Suprapubic skin (tissue), 4 donors: ENCODE measurements at places on chromosomes 5 and 9. TPM values are rescaled to one million over a fixed set of nuclear protein-coding genes. Genes with fewer than 3 reads are reported as not detected.

SIT1 gene
- total RNA-seq: 2.9 TPM

IFNA13 gene
- not detected for total RNA-seq

DNA sequence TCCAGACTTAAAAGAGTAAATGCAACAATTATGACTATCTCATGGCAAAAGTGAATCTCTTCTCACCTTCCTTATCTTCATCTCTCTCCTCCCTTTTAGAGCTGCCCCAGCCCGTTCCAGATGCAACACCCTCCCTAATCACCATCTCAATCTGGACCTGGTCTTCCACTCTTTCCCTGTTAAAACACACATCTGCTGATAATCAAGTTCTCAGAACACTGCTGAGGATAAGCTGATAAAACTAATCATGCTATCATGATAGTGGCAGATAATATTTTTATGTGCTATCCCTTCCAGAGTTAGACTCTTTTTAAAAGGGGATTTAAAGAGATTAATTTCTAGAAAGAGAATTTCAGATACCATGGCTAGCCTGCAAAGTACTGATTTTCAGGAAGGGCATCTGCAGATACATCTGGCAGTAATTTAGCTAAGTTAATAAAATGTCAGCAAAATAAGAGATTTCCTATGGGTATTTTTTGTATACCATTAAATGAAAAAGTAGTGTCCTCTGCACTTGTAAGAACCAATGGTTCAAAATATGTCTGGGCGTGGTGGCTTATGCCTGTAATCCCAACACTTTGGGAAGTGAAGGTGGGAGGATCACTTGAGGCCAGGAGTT, 17.2 kb downstream of the SGTB start:
- no peak for DNase-seq

GRCh38 chr5:18888821-18889220, 1099.2 kb downstream of the CDH18 start:
- no peak for DNase-seq

DNA sequence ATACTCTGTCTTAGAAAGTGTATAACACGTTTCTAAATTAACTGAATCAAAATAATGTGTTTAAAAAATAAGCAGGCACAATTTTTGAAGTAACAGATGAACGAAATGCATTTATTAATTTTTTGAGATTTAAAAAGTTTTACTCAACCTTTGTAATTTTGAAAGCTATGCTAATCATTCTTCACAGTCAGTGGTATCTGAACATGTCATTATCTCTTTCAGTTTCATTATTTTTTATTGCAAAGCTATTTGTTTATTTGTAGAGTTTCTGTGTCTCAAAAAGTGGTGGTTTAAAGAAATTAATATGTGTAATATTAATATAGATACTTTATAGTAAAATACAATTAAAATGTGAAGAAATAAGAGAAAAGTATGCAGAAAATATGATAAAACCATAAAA, 11.2 kb downstream of the CHSY3 start:
- no peak for DNase-seq

DNA sequence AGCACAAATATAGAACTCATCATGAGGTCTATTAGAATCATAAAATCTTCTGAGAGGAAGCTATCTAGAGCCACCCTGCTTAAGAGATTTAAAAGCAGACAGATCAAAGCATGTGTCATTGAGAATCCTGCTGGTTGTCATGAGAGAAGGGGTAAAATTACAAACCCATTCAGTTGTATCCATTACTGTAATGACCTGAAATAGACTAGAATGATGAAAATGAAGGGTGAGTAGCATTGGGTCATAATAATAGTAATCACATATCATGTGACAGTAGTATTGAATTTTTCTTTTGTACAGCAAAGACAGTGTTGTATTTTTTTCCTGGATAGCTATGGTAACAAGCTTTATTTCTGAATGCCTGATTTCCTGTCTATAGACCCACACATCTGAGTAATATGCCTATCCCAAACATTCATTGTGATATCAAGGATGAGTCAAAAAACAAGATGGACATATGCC, 149.0 kb downstream of the PDE4D start:
- DNase-seq: no peak

- DNase-seq: no peak
Measured at GRCh38 chr5:79510638-79511037, 3.3 kb downstream of the HOMER1 start.

DNA sequence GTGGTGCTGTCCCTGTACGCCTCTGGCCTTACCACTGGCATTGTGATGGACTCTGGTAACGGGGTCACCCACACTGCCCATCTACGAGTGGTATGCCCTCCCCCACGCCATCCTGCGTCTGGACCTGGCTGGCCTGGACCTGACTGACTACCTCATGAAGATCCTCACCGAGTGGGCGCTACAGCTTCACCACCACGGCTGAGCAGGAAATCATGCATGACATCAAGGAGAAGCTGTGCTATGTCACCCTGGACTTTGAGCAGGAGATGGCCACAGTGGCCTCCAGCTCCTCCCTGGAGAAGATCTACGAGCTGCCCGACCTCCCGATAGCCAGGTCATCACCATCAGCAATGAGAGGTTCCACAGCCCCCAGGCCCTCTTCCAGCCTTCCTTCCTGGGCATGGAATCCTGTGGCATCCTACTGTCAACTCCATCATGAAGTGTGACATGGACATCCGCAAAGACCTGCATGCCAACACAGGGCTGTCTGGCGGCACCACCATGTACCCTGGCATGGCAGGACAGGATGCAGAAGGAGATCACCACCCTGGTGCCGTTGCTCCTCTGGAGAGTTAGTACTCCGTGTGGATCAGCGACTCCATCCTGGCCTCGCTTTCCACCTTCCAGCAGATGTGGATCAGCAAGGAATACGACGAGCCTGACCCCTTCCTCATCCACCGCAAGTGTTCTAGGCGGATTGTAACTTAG, 434.2 kb upstream of the RGMB start:
- no peak for DNase-seq

GRCh38 chr5:172506251-172506650, 51.9 kb upstream of the SH3PXD2B start:
- peak; percentile 23 for DNase-seq

DNA sequence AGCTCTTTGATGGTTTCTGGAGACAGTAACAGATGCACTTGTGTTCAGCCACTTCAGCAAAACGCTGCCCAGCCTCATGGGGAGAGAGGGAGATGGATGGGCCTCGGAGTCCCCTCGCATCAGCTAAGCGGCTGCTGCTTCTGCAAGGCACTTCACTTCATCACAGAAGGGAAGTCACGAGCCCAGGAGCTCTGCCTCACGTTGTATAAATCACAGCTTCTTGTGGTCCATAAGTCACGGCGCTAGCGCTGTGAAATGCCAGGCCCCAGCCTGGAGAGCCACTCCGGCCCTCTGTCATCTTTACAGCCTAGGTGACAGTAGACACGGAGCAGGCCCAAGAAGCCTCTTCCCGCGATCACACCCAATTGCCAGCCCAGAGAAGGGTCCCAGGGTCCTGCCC, 23.4 kb downstream of the DBH start:
- no peak for DNase-seq

GRCh38 chr9:138011951-138012500, 134.4 kb downstream of the CACNA1B start:
- no peak for DNase-seq

DNA sequence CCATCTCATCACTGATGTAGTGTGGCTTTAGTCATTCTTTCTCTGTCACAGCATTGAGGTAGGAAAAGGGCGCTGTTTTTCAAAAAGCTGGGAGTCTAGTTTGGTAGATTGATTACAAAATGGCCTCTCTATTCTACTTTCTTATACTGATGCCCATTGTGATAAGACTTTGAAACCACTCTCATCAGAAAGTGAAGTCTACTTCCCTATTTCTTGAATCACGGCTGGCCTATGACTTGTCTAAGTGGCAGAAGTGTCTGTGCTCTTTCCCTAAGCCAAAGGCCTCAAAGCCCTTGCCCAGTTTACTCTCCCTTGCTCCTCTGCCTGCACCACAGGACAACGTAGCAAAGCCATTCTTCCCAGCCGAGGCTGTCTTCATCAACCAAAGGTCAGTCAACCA, 83.0 kb upstream of the IL33 start:
- DNase-seq: no peak

GRCh38 chr9:117825609-117826347, 121.6 kb downstream of the TLR4 start:
- no peak for DNase-seq

GRCh38 chr9:117116084-117116483, 298.8 kb downstream of the ASTN2 start:
- no peak for DNase-seq

GRCh38 chr9:113770396-113770795, 105.7 kb upstream of the ZNF618 start:
- DNase-seq: no peak

DNA sequence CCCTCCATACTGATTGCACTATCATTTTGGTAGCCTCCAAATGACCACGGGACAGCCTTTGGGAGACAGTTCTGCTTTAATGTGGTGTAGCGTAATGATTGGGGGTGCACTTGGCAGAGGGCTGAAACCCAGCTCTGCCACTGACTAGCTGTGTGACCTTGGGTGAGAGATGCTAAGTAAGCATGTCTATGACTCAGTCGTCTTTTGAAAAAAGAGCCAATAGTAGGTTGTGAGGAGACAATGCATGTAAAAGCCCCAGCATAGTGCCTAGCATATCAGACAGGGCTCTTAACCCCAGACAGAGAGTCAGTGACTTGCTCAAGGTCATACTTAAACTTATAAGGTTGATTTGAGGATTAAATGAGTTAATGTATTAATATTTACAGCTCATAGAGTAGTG, 18.0 kb upstream of the CXCL14 start:
- DNase-seq: no peak

DNA sequence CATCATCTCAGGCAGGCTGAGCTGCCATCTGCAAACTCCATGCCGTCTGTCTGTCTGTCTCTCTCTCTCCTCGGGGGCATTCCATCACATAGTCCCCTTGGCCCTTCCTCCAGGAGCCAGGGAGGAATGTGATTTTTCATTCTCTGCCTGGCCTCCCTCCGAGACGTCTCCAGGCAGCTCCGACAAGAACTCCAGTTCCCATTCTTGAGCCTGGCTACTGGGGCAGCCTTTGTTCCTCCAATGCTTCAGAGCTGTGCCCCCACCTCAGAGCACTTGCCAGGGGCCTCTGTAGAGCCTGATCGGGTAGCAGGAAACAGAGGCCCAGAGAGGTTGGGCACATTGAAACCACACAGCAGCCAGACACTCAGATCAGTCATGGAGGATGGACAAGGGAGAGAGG, 74.0 kb downstream of the COL27A1 start:
- no peak for DNase-seq

- DNase-seq: no peak
Measured at GRCh38 chr9:112863746-112864145, 26.9 kb downstream of the SLC46A2 start.

DNA sequence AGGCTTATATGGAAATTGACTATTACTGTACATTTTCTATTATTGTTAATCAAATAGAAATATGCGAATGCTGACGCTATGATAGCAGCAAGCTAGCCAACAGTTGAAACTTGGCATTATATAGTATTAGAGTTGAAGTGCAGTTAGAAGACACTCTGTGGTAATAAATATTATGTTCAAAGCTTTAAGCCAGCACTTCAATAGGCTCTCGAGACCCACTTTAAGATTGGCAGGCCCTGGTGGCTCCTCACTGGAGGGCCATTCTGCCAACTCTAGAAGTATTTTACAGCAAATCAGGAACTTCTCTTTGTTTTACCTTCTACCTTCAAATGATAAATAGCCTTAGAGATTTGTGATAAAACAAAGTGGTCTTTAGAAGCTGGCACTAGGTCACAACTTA, 2029.0 kb upstream of the WWC1 start:
- no peak for DNase-seq

DNA sequence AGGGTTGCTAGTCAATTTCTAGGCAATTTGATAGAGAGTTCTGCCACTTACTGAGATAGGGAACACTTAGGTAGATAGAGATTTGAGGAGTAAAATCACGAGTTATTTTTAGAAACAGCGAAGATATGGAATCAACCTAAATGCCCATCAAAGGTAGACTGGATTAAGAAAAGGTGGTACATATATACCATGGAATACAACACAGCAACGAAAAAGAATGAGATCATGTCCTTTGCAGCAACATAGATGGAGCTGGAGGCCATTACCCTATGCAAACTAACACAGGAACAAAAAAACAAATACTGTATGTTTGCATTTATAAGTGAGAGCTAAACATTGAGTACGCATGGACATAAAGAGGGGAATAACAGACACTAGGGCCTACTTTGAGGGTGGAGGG, 9.7 kb downstream of the ELL2 start:
- DNase-seq: no peak

DNA sequence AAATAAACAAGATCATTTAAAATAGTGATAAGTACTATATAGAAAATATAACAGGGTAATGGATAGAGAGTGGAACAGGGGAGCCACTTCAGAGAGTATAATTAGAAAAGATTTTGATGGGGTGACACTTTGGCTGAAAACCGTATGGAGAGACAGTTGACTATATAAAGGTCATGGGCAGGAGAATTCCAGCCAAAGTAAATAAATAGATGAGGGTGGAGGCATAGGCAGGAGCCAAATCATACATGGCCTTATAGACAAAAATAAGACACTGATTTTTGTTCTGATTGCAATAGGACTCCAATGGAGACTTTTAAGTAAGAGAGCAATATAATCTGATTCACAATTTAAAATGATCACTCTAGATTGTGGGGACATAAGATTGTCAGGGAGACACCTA, 37.5 kb upstream of the NUDT12 start:
- DNase-seq: no peak

DNA sequence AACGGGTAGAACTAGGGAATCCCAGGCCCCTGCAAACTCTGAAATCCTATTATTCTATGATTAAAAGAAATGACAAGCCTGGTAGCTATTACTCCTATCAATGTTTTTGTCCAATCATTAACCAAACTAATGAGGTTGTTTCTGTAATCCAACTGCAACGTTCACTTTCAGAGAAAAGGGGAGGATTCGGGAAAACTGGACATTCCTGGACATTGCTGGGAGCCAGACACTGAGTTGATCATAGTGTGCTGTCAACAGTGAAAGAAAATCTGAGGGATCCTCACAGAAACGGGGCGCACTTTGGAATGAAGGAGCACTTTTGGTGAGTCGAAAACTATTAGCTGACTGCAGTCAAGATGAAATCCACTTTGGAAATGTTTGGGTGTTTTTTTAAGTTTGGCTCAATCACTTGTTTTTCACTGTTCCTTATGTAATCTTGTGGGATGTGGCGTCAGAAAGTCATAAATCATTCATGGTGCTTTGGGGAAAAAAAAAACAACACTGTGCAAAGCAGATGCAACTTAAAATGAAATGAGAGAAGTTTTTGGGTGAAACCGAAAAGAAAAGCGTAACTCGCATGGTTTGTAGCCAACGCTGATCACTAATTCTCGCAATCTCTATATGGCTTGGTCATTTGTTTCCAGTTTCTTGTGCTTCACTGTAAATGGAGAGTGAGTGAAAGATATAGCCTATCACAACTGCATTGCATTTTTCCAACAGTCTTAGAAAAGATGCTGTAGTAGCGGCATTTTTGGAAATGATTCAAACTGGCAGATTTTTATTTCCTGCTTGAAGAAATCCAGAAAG, 51.2 kb upstream of the ADRA1B start:
- DNase-seq: no peak

GRCh38 chr5:60362158-60362557, 337.8 kb downstream of the DEPDC1B start:
- no peak for DNase-seq
